ENCODE measurements at places on chromosomes 13 and 19.

- no peak for DNase-seq
These were observed 78.0 kb downstream of the GPR12 start for GRCh38 chr13:26682606-26683005.

GRCh38 chr19:47012617-47013016 lies 7.0 kb upstream of the NPAS1 start:
- no peak for DNase-seq

- no peak for DNase-seq
These were observed 60.7 kb downstream of the ZAR1L start for GRCh38 chr13:32254416-32254815.

DNA sequence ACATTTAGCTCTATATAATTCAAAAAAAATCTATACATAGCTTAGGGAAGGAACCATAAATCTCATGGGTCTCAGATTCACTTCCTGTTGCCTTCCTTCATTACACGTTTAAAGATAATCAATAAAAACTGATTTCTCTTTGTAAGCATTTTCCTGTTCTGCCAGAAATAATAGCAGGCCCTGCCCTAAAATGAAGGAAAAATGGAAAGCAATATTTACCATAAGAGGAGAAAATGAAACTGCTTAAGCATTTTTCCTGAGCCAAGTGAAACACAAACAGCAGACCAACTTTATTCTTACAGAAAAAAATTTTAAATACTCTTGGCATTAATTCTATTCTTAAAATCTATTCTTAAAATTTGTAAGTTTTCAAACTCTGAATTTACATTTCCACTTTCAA lies 4.0 kb downstream of the LHFPL6 start:
- DNase-seq, result no peak

DNA sequence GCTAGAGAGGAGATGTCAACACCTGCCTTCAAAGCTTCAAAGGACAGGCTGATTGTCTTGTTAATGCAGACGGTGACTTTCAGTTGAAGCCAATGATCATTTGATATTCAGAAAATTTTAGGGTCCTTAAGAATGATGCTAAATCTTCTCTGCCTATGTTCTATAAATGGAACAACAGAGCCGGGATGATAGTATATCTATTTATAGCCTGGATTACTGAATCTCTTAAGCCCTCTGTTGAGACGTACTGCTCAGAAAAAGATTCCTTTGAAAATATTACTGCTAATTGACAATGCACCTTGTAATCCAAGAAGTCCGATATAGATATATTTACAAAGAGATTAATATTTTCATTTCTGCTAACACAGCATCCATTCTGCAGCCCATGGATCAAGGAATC lies 35.8 kb upstream of the LMO7 start:
- DNase-seq, result no peak

- no peak for DNase-seq
These were observed 181.8 kb downstream of the KATNAL1 start for GRCh38 chr13:30125422-30126073.
